NCI-H748 treated with DMSO at 0.1 percent for 48 hours (cell line): ENCODE measurements at places on chromosomes 11 and 22.
A peak's percentile ranks its signal among the peaks of the same experiment; 100 is the strongest.

DNA sequence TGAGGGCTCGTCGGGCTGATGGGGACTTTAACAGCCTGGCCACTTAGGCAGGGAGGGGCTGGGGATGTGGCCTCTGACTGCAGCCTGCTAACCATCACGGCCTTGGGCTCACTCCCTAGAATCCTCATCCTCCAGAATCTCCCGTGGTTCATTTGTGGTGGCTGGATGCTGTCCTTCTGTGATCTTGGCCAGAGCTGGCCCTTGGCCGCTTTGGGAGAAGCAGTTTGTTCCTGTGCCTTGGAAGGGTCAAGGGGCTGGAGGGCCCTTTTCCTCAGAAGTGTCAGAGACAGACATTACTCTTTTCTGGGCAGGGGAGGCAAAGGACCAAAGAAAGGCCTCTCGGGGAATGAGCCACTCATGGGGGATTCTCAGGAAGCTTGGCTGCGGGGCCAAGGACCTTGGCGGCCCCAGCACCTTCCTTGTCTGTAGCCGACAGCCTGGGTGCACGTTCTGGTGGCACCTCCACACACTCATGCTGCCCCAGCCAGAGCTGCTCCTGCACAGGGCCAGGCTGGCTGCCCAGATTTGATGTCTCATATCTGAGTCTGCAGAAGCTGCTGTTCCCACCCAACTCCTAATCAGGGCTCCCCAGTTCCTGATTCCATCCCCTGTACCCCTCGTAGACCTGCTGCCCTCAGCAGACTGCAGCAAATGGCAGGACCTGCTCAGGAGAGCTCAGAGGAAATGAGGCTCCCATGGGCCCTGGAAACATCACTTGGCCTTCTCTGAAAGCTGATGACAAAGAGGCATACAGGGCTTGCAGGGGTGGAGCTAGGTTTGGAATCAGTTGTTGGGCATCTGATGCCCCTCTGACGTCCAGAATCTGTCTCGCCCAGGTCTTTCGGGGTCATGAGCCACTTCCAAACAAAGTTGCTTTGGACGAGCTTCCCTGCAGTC lies 107.7 kb downstream of the CTTN start:
- DNase-seq, result no peak

- DNase-seq, result no peak
These were observed 36.4 kb upstream of the CWF19L2 start for GRCh38 chr11:107494055-107494454.

GRCh38 chr11:68213135-68213515 lies at the start of gene KMT5B:
TSS of gene KMT5B (minus strand) at chr11:68213296. CDS start at chr11:68190076, 23,220 bp downstream.
- peak; percentile 25 for DNase-seq

DNA sequence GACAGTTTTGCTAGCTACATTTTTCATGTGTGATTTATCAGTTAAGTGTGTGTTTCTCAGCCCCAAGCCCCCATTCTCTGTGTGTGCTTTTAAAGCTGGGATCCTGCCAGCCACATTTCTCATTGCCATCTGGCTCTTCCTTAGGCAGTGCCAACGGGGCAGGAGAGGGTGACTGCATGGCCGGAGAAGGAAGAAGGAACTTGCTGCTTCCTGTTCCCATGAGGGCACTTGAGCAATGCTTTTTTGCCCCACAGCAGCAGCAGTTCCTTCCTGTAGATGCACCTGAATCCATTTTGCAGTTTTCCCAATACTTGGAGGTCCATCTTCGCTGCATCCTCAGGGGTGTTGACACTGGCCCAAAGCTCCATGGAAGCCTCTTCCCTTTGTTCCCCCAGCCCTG lies 37.5 kb downstream of the TNRC6B start:
- no peak for DNase-seq

- DNase-seq, result no peak
These were observed 178.8 kb downstream of the ST3GAL4 start for GRCh38 chr11:126534141-126534805.

GRCh38 chr22:22740560-22741276 lies 96.3 kb downstream of the GGTLC2 start:
- DNase-seq, result no peak

DNA sequence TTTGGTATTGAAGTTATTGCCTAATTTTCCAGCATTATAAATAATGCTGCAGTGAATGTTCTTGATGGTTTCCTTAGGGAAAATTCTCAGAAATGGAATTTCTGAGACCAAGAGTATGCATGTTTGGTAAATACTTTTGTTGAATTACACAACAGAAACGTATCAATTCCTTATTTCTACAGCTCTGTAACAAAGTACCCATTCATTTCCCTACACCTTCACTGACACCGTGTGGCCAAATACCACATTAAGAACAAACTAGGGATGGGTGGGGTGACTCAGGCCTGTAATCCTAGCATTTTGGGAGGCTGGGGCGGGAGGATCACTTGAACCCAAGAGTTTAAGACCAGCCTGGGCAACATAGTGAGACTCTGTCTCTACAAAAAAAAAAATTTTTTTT lies 21.8 kb downstream of the MCAM start:
- DNase-seq, result no peak

GRCh38 chr22:31091106-31091975 lies 10.2 kb downstream of the SMTN start:
- no peak for DNase-seq
